Cortex of kidney (tissue), 1 donor: ENCODE measurements at places on chromosomes 7 and 10.

DNA sequence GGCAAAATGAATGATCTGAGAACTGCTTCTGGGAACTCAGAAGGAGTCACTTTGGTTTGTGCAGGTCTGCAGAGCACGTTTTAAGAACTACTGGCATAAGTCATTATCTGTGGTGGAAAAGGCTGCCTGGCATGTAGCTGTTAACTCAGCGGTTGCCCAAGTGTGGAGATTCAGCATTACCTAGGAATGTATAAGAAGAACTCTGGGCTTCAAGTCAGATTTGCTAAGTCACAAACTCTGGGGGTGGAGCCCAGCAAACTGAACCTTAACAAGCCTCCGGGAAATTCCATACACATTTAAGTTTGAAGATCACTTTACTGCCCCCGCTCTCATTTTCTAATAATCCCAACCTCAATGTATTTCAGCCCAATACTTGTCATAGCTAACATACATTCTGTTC, 31.1 kb downstream of the PLXDC2 start:
- DNase-seq, result no peak

DNA sequence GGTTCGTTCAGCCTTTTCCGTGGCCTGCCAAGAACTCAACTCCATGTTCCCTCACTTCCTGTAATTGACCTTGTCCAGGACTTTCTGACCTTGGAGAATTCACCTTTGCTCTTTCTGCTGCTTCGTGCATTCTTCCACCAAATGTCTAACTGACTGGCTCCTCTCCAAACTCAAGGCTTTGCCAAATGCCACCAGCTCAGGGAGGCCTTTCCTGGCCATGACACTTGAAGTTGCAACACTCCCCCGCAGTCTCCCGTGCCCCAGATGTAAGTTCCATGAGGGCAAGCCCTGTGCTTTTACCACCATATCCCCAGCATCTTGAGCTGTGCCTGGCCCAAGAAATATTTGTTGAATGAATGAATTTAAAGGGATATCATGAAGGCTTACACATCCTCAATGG, 238.4 kb downstream of the ARHGAP21 start:
- no peak for DNase-seq

DNA sequence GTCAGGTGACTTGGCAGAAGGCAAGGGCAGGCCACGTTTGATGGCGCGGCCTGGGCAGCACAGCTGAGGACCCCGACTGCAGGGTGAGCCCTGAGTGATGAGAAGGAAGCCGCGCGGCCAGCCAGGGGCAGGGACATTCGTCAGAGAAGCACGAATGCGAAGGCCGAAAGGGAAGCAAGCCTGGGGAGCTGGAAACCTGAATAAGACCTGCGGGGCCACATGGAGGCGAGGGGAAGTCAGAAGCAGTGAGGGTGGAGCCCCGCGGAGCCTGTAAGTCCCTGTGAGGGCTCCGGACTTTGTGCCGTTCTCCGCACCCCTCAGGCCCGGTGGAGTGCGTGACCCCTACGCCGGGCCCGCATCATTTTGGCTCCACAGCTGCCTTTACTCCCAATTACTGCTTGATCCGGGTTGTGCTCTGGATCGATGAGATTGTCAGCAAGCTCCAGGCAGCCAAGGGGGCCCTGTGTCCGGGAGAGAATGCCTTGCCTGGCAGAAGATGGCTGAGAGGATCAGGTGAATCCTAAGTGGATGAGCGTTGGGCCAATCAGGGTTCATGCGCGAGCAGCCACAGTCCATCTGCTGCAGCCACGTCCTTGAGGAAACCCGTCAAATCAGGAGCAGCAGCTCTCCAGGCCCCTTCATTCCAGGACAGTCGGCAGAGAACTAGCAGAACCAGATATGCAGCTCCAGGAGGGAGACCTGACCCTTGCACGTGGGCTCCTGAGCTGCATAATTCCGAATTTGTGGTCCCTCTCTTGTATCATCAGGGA, 293.3 kb upstream of the SHH start:
- DNase-seq, result no peak

- no peak for DNase-seq
These were observed 71.8 kb downstream of the SEMA3C start for GRCh38 chr7:80847027-80847426.

GRCh38 chr10:113947184-113948041, 93.0 kb downstream of the NHLRC2 start:
- DNase-seq, result no peak

GRCh38 chr10:33412241-33412640, 77.8 kb upstream of the NRP1 start:
- DNase-seq, result no peak

- no peak for DNase-seq
These were observed 63.0 kb downstream of the PAPSS2 start for GRCh38 chr10:87722716-87723115.

DNA sequence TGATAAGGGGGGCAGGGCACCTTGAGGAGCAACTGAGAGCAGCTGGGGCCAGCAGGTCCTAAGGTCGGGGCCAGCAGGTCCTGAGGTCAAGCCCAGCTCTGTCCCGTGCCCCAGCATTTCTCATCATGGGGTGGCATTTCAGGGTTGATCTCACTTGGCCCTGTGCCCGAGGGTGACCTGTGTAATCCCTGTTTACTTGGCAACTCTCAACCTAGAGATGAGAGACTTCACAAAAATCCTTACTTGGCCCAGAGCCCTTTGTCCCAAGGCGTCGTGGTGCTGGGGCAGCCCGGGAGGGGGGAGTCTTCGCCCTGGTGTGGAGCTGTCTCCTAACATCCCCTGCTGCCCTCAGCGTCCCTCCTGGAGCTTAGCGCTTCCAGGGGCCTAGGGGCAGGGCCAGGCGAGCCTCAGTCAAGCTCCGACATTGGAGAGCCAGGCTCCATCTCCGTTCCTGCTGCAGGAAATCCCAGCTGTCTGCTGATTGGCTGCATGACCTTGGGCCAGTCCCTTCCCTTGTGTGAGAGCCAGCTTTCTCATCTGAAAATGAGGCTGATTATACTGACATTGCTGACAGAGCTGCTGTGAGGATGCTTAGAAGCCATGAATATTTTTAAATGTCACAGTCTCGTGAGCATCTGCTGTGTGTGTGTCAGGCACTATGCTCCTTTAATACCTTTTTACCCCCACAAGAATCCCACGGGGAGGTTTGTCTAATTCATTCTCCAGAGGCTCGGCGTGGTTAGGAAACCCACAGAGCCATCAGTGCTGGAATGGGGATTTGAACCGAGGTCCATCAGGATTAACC, 94.3 kb downstream of the ZMIZ1 start:
- DNase-seq, result no peak

GRCh38 chr10:76984559-76985443, 652.8 kb downstream of the KCNMA1 start:
- DNase-seq, result no peak

- DNase-seq, result no peak
These were observed 172.7 kb upstream of the GDF10 start for GRCh38 chr10:47127188-47127785.

DNA sequence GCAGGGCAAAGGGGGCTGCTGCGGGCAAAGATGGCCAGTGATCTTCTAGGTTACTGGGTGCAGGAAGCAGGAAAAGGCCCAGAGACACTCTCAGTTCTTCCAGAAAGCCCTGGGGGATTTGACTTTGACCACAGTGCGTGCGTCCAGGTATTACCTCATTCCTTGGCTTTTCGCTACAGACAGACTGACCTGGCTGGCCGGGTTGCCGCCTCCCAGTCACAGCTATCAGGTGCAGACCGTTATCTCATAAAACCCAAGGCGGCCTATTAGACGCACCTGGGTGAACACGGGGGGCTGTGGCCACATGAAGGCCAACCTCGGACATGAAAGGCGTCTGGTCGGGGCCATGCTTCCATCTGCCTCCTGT, 80.3 kb downstream of the FOXL3 start:
- no peak for DNase-seq

DNA sequence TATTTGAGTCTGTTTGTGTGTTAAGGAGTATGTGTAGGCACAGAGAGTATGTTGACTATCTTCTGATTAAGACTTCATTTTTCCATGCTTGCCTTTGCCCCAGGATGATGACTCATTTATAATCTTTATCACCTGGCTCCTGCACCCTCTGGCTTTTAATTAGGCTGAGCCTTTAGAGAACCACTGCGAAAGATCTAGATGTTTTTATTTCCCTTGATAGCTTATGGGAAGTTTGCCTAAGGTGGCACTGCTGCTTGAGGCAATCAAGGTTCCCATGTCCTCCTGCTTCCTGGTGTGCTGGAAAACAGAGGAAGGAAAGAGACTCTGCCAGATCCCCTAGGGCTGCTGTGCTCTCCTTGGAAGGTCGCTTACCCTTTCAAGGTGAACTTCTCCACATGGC, 114.6 kb downstream of the ARL4A start:
- no peak for DNase-seq

- DNase-seq, result no peak
These were observed 60.9 kb downstream of the GRB10 start for GRCh38 chr7:50721661-50722259.

- no peak for DNase-seq
These were observed 13.4 kb upstream of the WDFY4 start for GRCh38 chr10:48670978-48671913.

- no peak for DNase-seq
These were observed 246.2 kb downstream of the CCDC7 start for GRCh38 chr10:32692174-32692573.

DNA sequence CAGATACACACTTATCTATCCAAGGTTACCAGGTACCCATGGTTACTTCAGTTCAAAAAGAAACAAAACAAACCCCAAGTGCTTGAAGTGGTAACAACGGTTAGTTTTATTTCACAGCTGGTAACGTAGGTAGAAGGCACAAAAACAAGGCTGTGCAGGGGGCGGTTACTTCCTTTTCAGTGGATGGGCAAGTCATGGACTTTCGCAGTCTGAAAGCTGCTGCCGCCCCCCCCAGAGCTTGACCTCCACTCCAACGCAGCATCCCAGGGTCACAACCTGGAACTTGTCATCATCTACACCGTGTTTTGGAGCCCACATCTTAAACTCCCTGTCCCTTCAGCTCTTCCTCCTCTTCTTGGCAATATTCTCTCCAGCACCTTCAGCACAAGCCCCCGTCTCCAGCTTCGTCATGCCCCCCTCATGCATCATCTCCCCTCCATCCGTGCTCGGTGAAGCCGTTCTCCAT, 181.2 kb upstream of the ITGB1 start:
- DNase-seq, result no peak

DNA sequence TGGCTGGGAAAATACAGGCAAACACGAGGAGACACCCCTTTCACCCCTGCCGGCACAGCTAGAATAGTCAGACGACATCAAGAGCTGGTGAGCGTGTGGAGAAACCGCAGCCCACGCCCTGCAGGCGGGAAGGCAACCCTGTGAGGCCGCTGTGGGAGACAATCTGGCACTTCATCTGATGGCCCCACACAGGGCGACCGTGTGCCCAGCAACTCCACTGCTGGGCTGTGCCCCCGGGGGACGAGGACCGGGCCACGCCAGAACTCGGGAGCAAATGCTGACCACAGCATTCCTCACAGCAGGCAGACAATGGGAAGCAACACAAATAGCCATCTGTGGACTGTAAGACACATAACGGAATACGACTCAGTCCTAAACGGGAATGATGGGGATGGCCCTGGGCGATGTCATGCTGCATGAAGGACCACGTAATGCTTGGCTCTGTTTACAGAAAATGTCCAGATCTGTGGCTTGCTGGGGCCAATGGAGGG, 58.9 kb downstream of the CFAP46 start:
- no peak for DNase-seq

- no peak for DNase-seq
These were observed 31.0 kb upstream of the FZD1 start for GRCh38 chr7:91233212-91233611.

DNA sequence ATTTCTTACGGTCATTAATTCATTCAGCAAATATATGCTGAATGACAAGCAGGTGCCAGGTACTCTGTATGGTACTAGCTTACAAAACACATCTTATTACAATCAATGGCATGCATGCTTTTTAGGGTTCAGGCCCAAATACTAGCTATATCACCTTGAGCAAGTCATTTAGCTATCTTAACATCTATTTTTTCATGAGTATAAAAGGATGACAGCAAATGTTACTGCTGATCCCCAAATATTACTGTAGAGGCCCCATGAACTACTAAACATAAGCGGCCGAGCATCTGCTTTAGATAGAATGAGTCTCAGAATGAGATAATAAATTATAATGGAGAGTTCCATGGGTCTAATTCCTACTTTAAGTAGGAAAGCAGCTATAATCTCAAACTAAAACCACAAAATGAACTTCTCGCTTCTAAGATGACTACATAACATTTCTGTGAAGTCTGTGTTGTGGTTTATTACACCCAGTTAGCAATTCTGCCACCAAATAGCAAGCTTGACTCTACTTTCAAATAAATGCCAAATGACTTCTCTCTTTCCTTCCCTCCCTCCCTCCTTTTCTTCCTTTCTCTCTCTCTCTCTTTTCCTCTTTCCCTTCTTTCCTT, 113.7 kb upstream of the LRRN3 start:
- no peak for DNase-seq

DNA sequence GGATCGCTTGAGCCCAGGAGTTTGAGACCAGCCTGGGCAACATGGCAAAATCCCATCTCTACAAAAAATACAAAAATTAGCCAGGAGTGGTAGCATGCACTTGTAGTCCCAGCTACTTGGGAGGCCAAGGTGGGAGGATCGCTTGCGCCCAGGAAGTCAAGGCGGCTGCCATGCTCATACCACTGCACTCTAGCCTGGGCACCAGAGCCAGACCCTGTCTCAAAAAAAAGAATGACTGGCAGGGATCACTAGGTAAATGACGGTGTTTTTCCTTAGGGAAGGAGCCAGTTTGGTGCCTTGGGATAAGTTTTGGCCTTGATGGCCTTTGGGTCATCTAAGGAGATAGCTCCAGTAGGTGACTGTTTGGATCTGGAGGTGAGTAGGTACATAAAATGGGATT, 8.9 kb downstream of the TMEM248 start:
- no peak for DNase-seq

DNA sequence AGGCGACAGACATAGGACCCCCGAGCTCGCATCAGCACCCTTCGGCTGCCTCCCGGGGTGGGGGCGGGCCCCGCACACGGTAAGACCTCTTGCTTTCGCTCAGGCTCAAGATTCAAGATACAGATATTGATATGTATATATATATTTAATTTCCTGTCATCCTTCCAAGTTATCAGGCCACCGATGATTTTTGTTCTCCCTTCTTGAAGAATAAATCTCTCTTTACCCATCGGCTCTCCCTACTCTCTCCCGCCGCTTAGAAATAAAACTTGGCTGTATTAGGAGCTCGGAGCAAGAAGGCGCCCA, 603 bp downstream of the ADRA2A start:
- no peak for DNase-seq

DNA sequence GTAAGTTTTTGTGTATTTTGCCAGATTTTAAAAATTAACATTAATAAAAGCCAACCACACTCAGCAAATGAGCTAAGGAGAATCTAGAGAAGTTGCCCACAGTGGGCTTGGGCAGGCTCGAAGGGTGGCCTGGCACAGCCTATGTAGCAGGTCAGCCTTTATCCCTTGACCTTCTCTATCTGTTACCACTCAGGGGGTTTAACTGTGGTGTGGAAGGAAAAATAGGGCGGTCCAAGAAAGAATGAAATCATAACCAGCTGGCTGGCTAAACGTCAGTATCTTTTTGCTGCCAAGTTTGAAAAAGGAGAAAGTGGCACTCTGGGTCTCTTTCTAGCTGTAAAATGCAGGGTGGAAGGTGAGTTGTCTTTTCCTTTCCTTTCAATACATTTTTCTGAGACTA, 130.3 kb upstream of the ASAH2 start:
- DNase-seq, result no peak

GRCh38 chr10:30170814-30171213, 111.4 kb upstream of the JCAD start:
- no peak for DNase-seq

- DNase-seq, result no peak
These were observed 8.9 kb downstream of the SEC31B start for GRCh38 chr10:100510533-100511308.
